ENCODE measurements at places on chromosomes 12 and 14. TPM values are rescaled to one million over a fixed set of nuclear protein-coding genes. Genes with fewer than 3 reads are reported as not detected.
A peak's percentile ranks its signal among the peaks of the same experiment; 100 is the strongest.

DNA sequence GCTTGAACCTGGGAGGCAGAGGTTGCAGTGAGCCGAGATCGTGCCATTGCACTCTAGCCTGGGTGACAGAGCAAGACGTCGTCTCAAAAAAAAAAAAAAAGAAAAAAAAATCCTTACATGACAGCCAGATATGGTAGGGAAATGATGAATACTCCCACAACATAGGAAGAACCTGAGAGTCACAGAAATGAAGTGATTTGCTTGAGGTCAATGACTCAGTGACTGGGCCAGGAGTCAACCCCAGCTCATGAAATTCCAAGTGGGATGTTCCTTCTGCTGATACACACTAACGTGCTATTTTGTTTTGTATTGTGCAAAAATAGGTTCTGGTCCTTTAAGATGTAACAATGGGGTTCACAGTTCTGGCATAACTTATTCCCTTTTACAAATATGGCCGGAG is 9.0 kb downstream of the RHOF start:
- H3K27me3 ChIP-seq, result no peaks in the 10 kb centered on the region
- peak; percentile 43 for DNase-seq
- peaks cover 84% of the 10 kb centered on the region for H3K4me1 ChIP-seq
- H3K27ac ChIP-seq, result peak overlapping the region; percentile 96
- H3K36me3 ChIP-seq, result peaks cover 53% of the 10 kb centered on the region

GRCh38 chr12:6724409-6724797 is 557 bp downstream of the COPS7A start:
- peak; percentile 53 for DNase-seq
- H3K4me3 ChIP-seq, result peak overlapping the region; percentile 83
- no peaks in the 10 kb centered on the region for H3K27me3 ChIP-seq
- peaks cover 9% of the 10 kb centered on the region for H3K36me3 ChIP-seq
- H3K4me1 ChIP-seq, result peaks cover 25% of the 10 kb centered on the region
- H3K27ac ChIP-seq, result peak overlapping the region; percentile 84

DNA sequence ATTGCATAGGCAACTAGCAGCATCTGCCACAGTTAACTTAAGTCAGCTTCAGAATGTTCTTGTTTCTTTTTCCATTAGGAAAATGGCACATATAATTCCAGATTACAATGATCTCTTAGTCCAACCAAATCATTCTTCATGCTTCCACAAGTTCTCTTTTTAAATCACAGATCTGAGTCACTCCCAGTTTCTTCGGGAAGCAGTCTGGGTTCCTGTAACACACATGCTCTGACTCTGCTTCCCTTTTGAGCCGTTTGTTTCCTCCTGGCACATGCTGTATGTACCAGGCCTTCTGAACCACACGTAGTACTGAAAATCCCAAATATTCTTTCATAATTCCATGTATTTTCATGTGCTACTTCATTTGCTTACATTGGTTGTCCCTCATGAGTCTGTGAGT is 388.8 kb upstream of the PDE3A start:
- no peaks in the 10 kb centered on the region for H3K36me3 ChIP-seq
- H3K27ac ChIP-seq, result no peak overlapping the region
- no peak for DNase-seq
- no peak overlapping the region for H3K4me3 ChIP-seq

SLC4A8 gene
- 1.8 TPM for total RNA-seq

LBHD2 gene
- not detected for total RNA-seq

DNA sequence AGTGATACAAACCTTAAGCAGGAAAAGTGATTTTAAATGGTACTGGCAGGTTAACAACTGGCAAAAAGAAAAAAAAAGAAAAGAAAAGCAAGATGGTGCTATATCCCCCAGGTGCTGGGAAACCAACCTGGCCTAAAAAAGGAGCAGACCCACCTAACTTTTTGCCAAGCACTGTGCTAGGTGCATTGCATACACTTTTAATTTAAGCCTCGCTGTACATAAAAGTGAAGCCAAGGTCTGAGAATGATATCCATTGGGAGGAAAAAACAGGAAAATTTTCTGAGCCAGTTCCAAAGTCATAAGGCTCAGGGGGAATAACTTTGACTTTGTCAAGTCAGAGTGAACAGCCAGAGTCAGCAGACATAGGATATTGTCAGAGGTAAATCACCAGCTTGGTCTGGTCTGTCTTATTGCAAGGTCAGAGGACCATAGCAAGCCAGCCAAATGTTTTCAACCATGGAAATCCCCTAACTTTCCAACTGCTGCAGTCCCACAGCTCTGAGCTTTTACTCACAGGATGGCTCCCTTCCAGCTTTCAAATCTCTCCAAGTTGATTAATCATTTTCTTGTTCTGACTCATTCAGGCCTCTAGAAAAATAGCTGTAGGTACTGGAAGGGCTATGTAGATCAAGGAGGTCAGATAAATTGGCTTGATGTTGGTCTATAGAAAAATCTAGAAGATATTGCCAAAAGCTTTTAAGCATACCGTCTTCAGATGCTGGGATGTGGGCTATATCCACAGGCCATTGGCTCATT is 412.9 kb downstream of the RAD51B start:
- peaks cover 22% of the 10 kb centered on the region for H3K4me1 ChIP-seq
- H3K36me3 ChIP-seq, result peaks cover 3% of the 10 kb centered on the region

DNA sequence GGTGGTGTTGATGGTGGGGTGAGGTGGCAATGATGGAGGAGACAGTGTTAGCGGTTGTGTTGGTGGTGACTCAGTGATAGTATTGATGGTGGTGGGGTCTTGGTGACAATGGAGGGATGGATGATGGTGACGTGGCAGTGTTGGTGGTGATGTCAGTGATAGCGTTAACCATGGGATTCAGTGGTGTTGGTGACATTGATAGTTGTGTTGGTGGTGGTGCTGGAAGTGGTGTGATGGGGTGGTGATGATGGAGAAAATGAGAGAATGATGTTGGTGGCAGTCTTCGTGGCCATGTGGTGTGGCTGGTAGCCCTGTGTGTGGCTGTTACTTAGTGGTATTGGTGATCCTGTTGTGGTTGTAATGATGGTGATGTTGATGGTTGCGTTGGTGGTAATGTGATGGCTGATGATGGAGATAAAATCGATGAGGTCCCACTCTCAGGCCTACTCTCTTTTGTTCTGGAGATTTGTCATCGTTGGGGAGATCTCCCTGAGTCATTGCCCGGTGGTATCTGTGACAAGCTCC is 2.6 kb downstream of the DTX1 start:
- no peak overlapping the region for H3K27ac ChIP-seq
- H3K36me3 ChIP-seq, result no peaks in the 10 kb centered on the region
- peaks cover 20% of the 10 kb centered on the region for H3K4me1 ChIP-seq
- peak; percentile 44 for DNase-seq

All from activated CD4-positive, alpha-beta memory T cell treated with anti-CD3 and anti-CD28 coated beads for 36 hours (primary cell).